Activated gamma-delta T cell treated with Interleukin-2 at 50 U/mL for 16 hours (primary cell): ENCODE measurements at places on chromosomes 11 and 22.

DNA sequence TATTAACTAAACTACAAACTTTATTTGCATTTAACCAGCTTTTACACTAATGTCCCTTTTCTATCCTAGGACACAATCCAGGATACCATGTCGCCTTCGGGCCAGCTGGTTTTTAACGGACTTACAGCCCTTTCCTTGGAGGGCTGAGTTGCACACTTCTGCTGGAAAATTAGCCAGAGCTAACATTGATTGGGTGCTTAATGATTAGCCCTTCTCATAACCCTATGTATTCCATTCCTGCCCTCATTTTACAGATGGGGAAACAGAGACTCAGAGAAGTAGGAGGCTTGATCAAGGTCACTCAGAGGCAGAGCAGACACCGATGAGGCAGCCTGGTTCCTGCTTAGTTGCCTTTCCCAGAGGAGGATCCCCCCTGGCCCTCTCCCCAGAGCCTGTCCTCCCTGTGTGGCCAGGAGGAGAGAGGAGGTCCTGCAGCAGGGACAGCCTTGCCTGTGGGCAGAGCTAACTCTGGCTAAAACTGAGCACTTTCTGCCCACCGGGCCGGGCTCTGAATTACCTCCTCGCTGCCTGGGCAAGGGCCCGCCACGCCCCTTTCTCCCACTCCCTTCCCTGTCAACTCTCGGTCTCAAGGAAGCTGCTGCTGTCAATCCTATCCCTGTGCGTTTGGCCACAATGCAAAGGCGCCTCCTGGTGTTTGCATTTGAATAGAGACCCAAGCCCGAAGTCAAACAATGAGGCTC is 59.6 kb upstream of the PAX6 start:
- no peak for DNase-seq

DNA sequence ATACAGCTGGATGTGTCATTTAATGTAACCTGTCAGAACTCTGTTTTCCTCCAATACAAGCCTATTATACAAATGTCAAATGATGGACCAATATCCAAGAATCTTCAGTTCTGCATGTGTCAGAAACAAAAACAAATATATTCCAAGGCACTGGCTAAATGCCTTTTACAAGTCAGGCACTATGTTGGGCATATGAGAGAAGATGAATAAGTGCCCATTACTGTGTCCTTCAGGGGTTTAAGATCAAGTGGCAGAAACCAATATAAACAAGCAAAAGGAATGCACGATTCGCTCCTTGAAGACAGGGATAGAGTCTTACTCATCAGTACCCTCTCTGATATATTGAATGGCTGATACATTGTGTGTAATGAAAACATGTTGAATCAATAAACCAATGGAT is 254.4 kb downstream of the TTC28 start:
- DNase-seq, result no peak

DNA sequence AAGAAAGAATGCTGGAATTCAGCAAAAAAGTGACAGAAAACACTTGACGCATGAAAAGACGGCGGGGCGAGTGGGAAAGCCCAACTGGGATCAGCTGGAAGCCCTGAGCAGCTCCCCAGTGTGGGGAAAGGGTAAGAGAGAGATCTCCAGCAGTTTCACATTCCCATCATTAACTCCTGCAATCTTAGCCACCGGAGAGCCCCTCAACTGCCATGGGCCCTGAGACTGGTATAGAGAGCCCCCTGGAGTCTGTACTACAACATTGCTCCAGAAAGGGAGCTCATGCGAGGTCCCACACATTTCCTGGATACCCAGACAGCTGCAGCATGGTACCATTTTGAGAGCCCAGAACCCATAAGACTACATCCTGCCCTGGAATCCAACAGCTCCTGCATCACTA is 31.1 kb downstream of the MRGPRX4 start:
- DNase-seq, result no peak

DNA sequence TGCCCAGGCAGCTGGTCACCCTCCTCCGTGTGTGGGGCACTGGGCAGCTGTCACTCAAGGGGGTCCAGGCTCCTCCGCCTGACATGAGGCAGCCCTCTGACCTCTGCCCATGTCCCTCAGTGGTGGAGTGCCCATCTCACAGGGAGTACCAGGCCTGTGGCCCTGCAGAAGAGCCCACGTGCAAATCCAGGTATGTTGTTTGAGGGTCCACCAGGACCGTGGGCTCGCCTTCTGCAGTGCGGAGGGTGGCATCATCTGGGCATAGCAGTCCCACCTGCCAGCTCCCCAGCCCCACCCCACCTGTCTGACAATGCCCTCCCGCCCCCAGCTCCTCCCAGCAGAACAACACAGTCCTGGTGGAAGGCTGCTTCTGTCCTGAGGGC is 30.5 kb downstream of the MUC2 start:
- DNase-seq, result no peak

DNA sequence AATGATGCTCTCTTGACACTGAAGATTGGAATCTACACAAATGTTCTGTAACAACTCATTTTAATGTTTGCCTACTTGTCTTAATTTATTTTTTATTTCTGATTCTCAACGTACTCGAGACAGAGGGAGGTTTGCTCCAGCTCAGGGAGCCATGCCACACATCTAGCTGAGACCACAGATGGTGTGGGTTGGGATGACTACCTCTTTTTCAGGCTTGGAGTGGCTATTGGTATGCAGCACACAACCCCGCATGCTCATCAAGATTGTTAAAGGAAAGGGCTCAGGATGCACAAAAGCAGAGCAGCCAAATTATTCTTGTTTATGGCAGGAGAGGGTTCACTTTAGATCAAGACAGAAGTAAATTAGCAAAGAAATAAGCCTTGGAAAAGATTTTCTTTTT is 424.5 kb downstream of the OPCML start:
- DNase-seq, result no peak

DNA sequence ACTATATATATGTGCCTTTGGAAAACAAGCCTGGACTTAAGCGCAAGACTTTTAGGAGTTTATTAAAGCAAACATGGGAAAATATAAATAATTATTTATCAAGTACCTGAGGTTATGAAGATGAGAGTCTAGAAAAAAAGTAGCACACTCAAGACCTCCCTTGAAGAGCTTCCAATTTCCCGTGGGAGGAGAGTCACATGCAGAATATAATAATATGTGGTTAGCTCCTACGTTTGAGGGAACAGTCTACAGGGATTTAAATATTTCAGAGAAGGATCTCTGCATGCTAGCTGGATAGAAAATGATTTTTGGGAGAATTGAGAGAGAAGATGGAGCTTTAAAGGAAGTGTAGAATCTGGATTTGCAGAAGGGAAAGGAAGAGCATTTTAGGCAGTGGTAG is 183.8 kb downstream of the SWAP70 start:
- no peak for DNase-seq

- DNase-seq, result no peak
These were observed 135.2 kb upstream of the C11orf58 start for GRCh38 chr11:16603245-16603644.

GRCh38 chr11:8329847-8330361 is 66.2 kb upstream of the LMO1 start:
- DNase-seq, result no peak

DNA sequence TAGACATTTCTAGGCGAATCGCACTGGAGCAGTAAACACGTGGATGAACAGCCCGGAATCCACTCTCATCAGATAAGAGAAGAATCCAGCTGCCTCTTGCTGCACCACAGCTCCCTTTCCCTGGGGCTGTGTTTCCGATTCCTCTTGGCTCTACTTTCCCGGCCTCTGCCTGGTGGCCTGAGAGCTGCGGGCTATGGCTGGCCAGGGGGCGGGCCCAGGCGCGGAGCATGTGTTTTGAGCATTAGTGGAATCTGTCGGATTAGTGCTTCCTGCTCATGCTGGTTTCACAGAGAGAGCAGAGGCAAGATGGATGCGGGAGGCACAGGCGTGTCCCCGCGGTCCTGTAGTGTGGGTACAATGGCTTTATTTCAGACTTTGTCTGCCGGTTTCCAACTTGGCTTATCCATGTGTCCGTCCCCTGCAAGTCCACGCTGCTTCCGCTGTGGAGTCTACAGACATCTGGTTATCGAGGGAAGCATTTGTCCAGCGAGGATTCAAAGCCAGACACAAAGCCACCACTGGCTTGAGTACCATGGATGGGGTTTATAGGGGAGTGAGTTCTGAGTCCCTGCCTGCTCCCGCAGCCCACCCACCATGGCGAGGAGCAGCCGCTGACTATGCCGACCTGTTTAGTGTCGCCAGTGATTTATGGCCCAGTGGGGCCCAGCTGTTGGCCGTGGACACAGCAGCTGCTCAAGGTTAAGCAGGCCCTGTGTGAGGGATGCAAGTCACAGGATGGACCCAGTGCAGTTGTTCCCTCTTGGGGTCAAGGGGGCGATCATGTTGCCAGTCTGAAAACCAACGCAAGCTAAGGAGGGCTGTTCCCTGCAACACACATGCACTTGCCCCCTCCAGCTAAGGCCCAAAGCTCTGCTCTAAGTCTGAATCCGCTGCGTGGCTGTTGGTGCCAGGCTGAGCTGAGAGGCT is 43.3 kb upstream of the EP300 start:
- DNase-seq, result no peak

DNA sequence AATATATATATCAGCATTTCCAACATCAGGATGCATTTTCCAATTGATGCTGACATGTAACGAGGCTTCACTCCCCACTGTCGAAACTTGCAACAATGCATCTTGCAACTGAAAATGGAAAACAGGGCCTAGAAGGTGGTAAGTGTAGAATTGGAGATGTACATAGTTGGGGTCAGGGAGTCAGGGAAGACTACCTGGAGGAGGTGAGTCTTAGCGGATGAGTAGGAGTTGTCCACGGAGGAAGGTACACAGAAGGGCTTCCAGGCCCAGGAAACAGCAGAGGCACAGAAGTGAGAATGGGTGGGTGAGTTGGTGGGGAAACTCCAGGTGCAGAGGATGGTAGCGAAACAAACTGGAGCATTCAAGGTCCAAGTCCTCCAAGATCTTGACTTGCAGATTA is 2.0 kb upstream of the GRK2 start:
- no peak for DNase-seq

DNA sequence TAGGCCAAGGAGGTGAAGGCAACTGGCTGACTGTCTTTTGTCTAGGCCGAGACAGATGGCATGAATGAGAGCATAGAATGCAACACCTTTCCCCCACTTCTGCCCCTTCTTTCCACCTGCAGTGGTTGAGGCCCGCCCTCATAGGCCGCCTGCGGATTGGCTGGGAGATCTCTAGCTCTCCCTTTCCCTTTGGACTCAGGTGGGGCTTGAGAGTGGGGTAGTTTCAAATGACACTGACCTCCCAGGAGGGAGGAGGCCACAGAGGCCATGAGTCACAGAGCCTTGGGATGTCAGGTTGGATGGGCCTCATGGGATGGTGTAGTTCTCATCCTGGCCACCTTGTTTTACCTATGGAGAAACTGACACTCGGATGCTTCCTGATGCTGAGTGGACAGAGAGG is 9.1 kb downstream of the MICAL2 start:
- no peak for DNase-seq

GRCh38 chr11:1041936-1042608 is 5.6 kb upstream of the MUC6 start:
- DNase-seq, result no peak

- no peak for DNase-seq
These were observed 212.9 kb downstream of the CADM1 start for GRCh38 chr11:115291325-115291724.

DNA sequence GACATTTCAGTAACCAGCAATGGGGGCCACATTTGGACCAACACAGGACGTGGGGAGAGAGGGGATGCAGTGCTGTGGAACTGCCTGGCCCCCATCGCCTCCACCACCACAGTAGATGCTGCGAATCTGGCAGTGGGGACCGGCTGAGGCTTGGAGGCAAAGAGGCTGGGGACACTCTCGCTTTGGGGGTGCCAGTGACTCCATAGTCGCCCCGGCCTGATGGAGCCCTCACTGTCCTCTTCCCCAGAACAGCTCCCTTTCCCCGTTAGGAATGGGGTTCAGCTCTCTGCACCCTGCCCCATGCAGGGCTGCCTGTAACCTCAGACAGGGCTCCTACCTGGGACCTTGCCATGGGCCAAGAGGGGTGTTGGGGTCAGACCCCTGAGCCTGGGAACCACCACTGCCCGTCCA is 1.8 kb upstream of the MUC2 start:
- no peak for DNase-seq

GRCh38 chr11:95297680-95298452 is 66.9 kb upstream of the SESN3 start:
- no peak for DNase-seq

GRCh38 chr11:35077709-35078469 is 61.1 kb upstream of the CD44 start:
- DNase-seq, result peak; percentile 44

GRCh38 chr22:20324139-20324516 is 4.3 kb upstream of the DGCR6L start:
- no peak for DNase-seq

- no peak for DNase-seq
These were observed 83.1 kb upstream of the PRODH start for GRCh38 chr22:19019029-19019678.

DNA sequence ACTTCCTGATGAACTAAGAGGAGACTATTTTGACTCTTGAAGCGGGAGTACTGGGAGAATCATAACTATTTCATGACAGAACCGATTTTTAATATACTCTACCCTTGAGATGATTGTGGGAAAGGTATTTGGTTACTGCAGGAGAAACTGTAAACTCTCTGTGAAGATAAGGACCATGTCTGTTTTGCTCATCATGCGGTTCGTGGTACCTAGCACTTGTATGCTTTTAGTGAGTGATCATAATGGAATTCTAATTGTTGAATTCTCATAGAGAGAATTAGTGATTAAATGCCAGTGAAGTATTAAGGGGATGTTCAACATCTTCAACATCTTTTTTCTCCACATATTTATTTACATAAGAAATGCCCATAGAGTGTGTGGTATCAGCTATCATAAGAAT is 11.4 kb downstream of the AASDHPPT start:
- no peak for DNase-seq
